ENCODE measurements at places on chromosomes 5 and 9.
A peak's percentile ranks its signal among the peaks of the same experiment; 100 is the strongest.

DNA sequence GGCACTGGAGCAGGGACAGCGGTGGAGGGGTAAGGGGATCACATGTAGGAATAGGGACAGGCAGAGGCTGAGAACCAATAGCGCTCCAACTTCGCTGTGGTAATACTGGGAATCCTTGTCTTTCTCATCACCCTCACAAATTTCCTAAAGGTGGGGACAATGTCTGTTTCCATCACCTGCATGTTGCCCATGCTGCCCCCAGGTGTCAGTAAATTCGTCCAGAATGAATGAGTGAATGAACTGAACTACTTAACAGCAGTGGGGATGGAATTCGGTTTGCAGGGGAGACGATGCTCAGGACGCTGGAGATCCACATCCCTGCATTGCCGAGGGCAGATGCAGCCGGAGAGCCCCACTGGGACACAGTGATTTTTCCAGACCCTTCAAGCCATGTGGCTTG is 129.9 kb downstream of the PDZD2 start:
- H3K4me3 ChIP-seq, result no peak overlapping the region
- peaks cover 41% of the 10 kb centered on the region for H3K27me3 ChIP-seq
- no peak overlapping the region for H3K27ac ChIP-seq
- no peaks in the 10 kb centered on the region for H3K36me3 ChIP-seq

GRCh38 chr9:13983607-13984006 is 330.3 kb downstream of the NFIB start:
- H3K27ac ChIP-seq, result no peak overlapping the region
- DNase-seq, result no peak

DNA sequence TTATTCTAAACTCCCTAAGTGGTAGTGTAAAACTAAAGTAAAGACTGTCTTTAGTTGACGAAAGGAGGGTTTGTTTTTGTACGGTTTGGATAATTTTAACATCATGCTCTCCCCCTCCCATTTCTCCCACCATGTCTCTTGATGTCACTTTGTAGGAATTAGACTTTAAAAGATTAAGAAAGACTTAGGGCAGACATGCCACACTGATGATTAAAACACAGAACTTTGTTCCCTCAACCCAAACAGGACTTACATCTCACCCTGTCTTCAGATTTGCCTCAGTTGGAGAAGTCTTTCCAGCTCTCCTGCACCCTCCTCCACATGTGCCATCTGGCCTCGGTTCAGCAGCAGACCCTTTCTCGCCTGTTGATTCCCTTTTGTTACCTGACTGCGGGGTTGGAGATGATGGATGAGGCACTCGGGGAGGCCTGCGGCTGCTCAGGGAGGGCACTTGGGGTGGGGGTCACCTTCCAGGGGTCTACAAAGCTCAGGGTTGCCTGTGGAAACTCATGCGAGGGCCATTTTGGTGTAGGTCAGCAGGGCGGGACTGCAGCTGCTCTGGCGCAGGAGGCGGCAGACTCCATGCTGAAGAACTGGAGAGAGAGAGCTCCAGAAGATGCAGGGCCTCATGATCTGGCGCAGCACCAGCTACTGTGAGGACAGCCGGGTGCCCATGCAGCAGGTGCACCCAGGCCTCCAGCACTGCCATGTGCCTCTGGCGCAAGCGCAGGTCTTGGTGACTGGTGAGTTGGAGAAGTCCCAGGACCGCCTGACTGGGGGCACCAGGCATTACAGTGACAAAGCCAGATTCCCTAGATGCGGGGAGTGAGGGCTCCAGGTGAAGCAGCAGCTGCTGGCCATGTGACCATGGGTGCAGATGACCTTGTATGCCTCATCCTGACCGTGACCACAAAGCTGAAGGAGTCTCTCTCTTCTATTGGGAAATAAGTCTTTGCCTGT is 24.5 kb upstream of the EXOC3 start:
- H3K27ac ChIP-seq, result peak overlapping the region; percentile 93
- no peaks in the 10 kb centered on the region for H3K27me3 ChIP-seq
- peaks cover 21% of the 10 kb centered on the region for H3K36me3 ChIP-seq
- no peak for DNase-seq
- no peak overlapping the region for H3K4me3 ChIP-seq
- peaks cover 62% of the 10 kb centered on the region for H3K4me1 ChIP-seq

GRCh38 chr5:79062436-79062835 is 7.0 kb downstream of the DMGDH start:
- peaks cover 28% of the 10 kb centered on the region for H3K27me3 ChIP-seq
- no peak for DNase-seq
- H3K4me1 ChIP-seq, result no peaks in the 10 kb centered on the region
- no peak overlapping the region for H3K27ac ChIP-seq

DNA sequence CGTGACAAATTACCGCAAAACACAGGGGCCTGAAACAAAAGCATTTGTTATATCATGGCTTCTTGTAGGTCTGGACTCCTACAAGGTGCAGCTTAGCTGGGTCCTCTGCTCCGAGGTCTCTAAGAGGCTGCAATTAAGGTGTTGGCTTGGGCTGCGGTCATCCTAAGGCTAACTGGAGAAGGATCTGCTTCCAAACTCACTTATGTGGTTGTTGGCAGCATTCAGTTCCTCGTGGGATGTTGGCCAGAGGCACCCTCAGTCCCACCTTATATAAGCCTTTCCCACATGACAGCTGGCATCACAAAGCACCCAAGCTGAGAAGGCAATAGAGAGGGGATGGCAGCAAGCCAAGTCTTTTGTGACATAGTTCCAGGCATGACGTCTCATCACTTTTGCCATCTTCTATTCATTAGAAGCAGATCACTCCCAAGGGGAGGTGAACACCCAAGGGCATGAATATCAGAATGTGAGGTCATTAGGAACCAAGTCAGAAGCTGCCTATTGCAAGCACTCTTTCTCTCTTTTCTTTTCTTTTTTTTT is 47.9 kb upstream of the ZBTB43 start:
- H3K4me1 ChIP-seq, result no peaks in the 10 kb centered on the region
- peaks cover 28% of the 10 kb centered on the region for H3K27me3 ChIP-seq
- H3K36me3 ChIP-seq, result no peaks in the 10 kb centered on the region
- no peak overlapping the region for H3K4me3 ChIP-seq

GRCh38 chr5:116272281-116272941 is 187.6 kb downstream of the COMMD10 start:
- H3K36me3 ChIP-seq, result peaks cover 15% of the 10 kb centered on the region
- H3K27ac ChIP-seq, result no peak overlapping the region
- no peak for DNase-seq
- H3K4me3 ChIP-seq, result no peak overlapping the region

DNA sequence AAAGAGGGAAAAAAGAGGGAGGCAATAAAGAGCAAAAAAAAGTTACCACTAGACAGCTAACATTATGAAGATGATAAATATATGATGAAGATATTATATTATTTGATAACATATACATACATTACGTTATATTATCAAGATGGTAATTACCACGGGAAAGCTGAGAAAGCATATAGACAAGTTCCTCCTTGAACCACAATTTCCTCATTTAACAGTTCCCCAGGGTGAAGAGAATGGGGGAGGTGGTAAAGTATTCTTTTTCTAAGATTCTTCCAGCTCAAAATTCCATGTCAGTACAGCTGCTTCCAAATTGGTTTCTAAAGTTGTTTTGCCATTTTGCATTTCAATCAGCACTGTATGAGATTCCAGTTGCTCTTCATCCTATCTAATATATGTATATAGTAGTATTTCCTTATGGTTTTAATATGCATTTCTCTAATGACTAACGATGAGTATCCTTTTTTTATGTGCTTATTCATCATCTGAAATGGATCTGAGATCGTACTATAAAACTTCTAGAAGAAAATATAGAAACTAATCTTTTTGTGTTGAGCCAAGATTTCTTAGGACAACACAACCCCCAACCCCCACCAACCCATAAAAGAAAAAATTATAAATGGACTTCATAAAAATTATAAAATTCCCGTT is 49.5 kb upstream of the C9orf72 start:
- H3K4me1 ChIP-seq, result no peaks in the 10 kb centered on the region
- H3K36me3 ChIP-seq, result no peaks in the 10 kb centered on the region

- H3K4me3 ChIP-seq, result no peak overlapping the region
- no peaks in the 10 kb centered on the region for H3K36me3 ChIP-seq
- no peaks in the 10 kb centered on the region for H3K4me1 ChIP-seq
- H3K27ac ChIP-seq, result no peak overlapping the region
Measured at GRCh38 chr9:98158071-98158831, 34.2 kb downstream of the CORO2A start.

GRCh38 chr9:120950421-120951388 is 24.1 kb upstream of the TRAF1 start:
- no peak overlapping the region for H3K4me3 ChIP-seq
- DNase-seq, result no peak
- H3K27me3 ChIP-seq, result no peaks in the 10 kb centered on the region
- peaks cover 3% of the 10 kb centered on the region for H3K36me3 ChIP-seq
- peak overlapping the region; percentile 80 for H3K27ac ChIP-seq

GRCh38 chr5:173752653-173753052 is 135.5 kb upstream of the CPEB4 start:
- H3K4me1 ChIP-seq, result peaks cover 24% of the 10 kb centered on the region
- H3K27me3 ChIP-seq, result no peaks in the 10 kb centered on the region
- H3K4me3 ChIP-seq, result no peak overlapping the region
- H3K36me3 ChIP-seq, result peaks cover 2% of the 10 kb centered on the region
- DNase-seq, result no peak

GRCh38 chr9:108278341-108278740 is 577.4 kb downstream of the ACTL7B start:
- H3K4me1 ChIP-seq, result peaks cover 29% of the 10 kb centered on the region
- DNase-seq, result no peak
- H3K4me3 ChIP-seq, result no peak overlapping the region
- H3K36me3 ChIP-seq, result no peaks in the 10 kb centered on the region
- H3K27ac ChIP-seq, result no peak overlapping the region

DNA sequence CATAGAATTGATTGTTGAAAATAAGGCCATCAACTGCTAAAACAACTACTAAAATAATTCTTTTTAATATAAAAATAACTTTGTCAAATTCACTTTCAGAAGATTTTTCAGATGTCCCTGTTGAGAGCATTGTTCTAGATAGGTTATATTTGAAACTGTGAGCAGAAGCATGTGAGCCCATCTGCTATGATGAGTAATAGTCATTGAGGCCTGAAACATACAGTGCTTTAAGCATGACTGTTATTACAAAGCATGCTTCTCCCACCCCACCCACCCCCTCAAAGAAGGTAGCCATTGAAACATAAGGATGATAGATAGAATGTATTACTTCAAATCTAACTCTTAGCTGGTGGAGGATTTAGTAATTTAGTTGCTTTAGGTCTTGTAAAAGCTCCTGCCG is 86.0 kb downstream of the UHRF2 start:
- no peak for DNase-seq
- H3K4me3 ChIP-seq, result no peak overlapping the region
- H3K27ac ChIP-seq, result no peak overlapping the region
- H3K36me3 ChIP-seq, result peaks cover 46% of the 10 kb centered on the region

GRCh38 chr5:14006823-14007520 is 62.5 kb upstream of the DNAH5 start:
- no peaks in the 10 kb centered on the region for H3K27me3 ChIP-seq
- no peak overlapping the region for H3K4me3 ChIP-seq
- H3K4me1 ChIP-seq, result peaks cover 20% of the 10 kb centered on the region

- DNase-seq, result no peak
- H3K4me3 ChIP-seq, result no peak overlapping the region
- peaks cover 5% of the 10 kb centered on the region for H3K36me3 ChIP-seq
- H3K27ac ChIP-seq, result peak overlapping the region; percentile 69
- H3K4me1 ChIP-seq, result peaks cover 27% of the 10 kb centered on the region
- H3K27me3 ChIP-seq, result no peaks in the 10 kb centered on the region
Measured at GRCh38 chr5:57221049-57221568, 47.2 kb downstream of the GPBP1 start.

- H3K4me3 ChIP-seq, result no peak overlapping the region
- no peak for DNase-seq
- H3K36me3 ChIP-seq, result peaks cover 5% of the 10 kb centered on the region
- peaks cover 13% of the 10 kb centered on the region for H3K4me1 ChIP-seq
- H3K27me3 ChIP-seq, result no peaks in the 10 kb centered on the region
Measured at GRCh38 chr9:106828965-106829364, 34.0 kb upstream of the ZNF462 start.

- H3K27me3 ChIP-seq, result peaks cover 20% of the 10 kb centered on the region
- DNase-seq, result no peak
- no peaks in the 10 kb centered on the region for H3K36me3 ChIP-seq
- no peak overlapping the region for H3K27ac ChIP-seq
Measured at GRCh38 chr5:43780586-43780985, 177.6 kb downstream of the NNT start.

- DNase-seq, result no peak
- peak overlapping the region; percentile 54 for H3K27ac ChIP-seq
- no peak overlapping the region for H3K4me3 ChIP-seq
- peaks cover 49% of the 10 kb centered on the region for H3K4me1 ChIP-seq
Measured at GRCh38 chr5:73314395-73315257, 134.0 kb downstream of the FOXD1 start.

- no peaks in the 10 kb centered on the region for H3K4me1 ChIP-seq
- H3K27ac ChIP-seq, result no peak overlapping the region
- H3K36me3 ChIP-seq, result no peaks in the 10 kb centered on the region
Measured at GRCh38 chr9:125922854-125923253, 175.7 kb downstream of the PBX3 start.

DNA sequence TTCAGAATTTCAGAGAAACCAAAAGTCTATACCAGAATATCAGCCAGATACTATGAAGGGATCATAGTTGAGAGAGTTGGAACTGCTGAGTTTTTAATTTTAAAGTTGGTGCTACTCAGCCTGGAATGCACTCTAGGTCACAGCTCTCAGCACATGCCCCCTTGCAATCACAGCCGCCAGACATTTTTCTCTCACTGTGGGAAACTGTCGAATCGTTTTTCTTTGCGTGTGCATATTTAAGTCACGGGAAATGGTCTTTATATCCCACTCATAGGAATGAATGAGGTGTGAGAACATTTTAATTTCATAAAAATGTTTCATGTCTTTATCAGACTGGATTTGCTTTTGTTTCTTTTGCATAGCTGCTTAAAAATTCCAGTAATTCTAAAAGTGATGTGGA is 12.2 kb upstream of the SPDL1 start:
- no peak for DNase-seq
- H3K4me3 ChIP-seq, result no peak overlapping the region
- H3K27ac ChIP-seq, result no peak overlapping the region
- peaks cover 7% of the 10 kb centered on the region for H3K4me1 ChIP-seq
- H3K27me3 ChIP-seq, result peaks cover 4% of the 10 kb centered on the region
- H3K36me3 ChIP-seq, result no peaks in the 10 kb centered on the region

- H3K4me3 ChIP-seq, result no peak overlapping the region
- no peaks in the 10 kb centered on the region for H3K36me3 ChIP-seq
- H3K27ac ChIP-seq, result no peak overlapping the region
- peaks cover 51% of the 10 kb centered on the region for H3K27me3 ChIP-seq
Measured at GRCh38 chr9:108579757-108580439, 275.9 kb downstream of the ACTL7B start.

- peaks cover 7% of the 10 kb centered on the region for H3K4me1 ChIP-seq
- no peaks in the 10 kb centered on the region for H3K36me3 ChIP-seq
- no peak overlapping the region for H3K4me3 ChIP-seq
- H3K27me3 ChIP-seq, result no peaks in the 10 kb centered on the region
- no peak overlapping the region for H3K27ac ChIP-seq
Measured at GRCh38 chr5:137190441-137190840, 308.7 kb downstream of the SPOCK1 start.

DNA sequence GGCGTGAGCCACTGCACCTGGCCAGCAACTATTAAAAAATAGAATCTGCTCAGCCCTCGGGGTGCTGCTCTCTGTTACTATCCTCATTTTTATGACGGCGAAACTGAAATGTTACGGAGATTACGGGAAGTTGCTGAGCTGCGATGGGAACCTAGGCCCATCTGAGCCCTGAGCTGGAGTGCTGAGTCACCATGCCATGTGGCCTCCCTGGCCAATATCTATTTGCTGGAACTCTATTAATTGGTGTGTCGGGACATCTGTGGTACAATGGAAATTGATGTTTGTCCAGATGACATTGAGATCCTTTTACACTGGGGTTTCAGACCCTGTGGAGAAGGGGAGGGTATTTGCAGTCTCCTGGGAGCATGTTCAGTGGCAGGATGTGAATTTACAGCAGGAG is 8.1 kb downstream of the PRDM12 start:
- H3K4me1 ChIP-seq, result peaks cover 11% of the 10 kb centered on the region
- no peak overlapping the region for H3K4me3 ChIP-seq
- peaks cover 13% of the 10 kb centered on the region for H3K27me3 ChIP-seq
- H3K36me3 ChIP-seq, result no peaks in the 10 kb centered on the region
- DNase-seq, result no peak
